CD4-positive, alpha-beta T cell treated with Interleukin-6 at 100 ng/mL for 8 hours (primary cell): ENCODE measurements at places on chromosomes 7 and 10.

GRCh38 chr10:77026148-77026547 is 611.5 kb downstream of the KCNMA1 start:
- DNase-seq: no peak

- DNase-seq: no peak
Measured at GRCh38 chr7:73906874-73907273, 45.9 kb downstream of the TMEM270 start.

- DNase-seq: no peak
Measured at GRCh38 chr7:74334030-74334429, 44.8 kb downstream of the CLIP2 start.

GRCh38 chr10:55870186-55870585 is 490.9 kb downstream of the ZWINT start:
- DNase-seq: no peak

DNA sequence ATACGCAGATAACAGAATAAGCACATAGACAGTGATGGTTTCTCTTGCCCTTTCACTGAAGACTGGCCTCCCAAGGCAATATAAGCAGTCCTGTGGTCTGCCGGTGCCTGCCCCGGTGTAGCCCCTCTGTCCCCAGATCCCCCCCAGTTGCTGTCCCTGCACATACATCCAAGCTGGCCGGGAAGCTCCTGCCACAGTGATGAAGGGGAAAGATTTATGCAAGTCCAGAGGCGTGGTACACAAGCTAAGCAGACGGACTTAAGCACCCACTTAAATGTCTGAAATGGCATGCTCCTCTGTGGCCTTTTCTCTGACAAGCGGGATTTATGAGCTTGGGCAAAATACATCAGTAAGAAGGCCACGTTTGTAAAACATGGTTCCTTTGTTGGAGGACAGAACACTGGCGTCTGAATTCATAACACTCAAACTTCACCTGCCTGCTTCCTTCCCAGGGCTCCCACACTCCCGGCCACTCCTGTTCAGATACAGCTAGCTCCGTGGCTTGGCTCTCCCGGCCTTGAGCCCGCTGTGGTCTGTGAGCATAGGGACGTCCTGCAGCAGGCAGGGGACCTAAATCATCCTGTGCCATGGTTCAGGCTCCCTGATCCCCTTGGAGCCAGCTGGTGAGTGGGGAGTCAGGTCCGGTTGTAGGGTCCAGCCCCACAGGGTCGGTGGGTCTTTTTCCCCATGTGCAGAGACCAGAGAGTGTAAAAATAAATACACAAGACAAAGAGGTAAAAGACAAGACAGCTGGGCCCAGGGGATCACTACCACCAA is 61.7 kb upstream of the PPP2R2D start:
- no peak for DNase-seq

DNA sequence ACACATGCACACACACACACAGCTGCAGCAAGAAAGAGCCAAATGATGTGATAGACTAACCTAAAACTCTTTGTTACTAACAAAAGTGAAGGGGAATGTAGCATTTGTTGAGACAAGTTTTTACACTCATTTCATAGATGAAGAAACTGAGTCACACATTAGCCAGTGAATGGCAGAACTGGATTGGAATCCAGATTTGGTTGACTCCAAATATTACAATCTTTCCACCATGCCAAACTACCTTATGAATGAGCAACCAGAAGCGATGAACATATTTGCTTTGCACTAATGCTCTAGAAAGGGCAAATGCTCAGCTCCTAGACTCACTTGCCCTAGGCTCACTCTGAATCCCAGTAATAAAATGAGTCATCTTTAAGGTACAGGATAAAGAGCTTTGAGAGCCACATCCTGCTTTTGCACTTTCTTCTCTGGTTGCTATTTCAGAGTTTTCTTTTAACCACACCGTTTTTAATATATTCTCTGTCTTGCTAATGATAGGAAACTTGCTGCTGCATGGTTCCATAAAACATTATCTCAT is 111.9 kb downstream of the GPAM start:
- no peak for DNase-seq

DNA sequence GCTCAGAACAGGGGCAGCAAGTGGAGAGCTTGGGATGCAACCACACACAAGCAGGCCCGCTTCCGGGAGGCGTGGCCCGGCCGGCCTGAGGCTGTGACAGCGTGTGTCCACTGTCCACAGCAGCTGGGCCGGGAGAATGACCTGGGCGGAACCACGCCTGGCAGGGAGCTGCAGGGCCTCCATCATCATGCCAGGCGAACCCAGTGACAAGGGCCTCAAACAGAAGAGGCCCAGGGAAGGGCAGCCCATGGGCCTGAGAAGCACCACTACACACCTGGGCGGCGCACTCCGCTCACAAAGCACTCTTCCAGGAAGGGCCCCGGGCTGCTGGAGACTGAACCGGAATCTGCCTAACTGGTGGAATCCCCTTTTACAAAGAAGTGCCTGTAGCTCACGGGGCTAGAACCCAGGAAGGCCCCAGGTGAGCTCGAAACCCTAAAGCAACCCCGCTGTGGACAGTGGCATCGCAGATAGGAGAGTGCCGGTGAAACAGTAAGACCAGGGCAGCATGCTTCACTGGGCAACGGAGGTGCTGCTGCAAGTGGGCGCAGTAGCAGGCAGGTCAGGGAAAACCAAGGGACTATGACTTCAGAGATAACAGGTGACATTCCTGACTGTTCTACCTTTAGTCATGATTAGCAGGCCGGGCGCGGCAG is 66.0 kb downstream of the MAD1L1 start:
- DNase-seq: no peak

- DNase-seq: peak; percentile 49
Measured at GRCh38 chr7:17234030-17234397, 64.4 kb upstream of the AHR start.

DNA sequence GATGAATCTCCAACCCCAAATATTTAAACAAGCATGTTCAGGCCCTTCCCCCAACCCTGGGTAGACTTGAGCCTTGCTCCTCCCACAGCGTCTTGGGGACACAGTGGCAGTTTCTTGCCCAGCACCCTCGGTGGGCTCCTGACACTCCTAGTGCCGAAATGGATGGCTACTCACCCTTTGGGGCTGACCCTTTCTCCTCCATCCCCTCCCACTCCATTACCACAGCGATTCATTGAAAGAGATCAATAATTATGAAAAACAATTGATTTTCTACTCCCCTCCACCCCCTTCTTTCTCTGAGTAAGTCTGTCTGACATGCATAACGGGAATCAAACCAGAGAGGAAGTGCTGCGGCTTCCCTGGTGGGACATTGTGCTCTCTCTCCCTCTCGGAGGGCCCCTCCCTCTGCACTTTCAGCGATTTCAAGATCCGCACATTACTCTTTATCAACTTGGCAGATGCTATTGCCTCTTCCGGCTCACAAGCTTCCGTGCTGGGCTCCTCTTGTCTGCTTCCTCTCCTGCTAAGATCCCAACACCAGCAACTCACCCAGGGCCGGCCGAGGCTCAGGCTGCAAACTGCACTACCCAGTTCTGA is 79.0 kb upstream of the PLXNA4 start:
- peak; percentile 70 for DNase-seq

- no peak for DNase-seq
Measured at GRCh38 chr7:3039787-3040186, 3.9 kb downstream of the CARD11 start.

GRCh38 chr10:16509996-16510395 is 11.7 kb downstream of the C1QL3 start:
- DNase-seq: no peak

DNA sequence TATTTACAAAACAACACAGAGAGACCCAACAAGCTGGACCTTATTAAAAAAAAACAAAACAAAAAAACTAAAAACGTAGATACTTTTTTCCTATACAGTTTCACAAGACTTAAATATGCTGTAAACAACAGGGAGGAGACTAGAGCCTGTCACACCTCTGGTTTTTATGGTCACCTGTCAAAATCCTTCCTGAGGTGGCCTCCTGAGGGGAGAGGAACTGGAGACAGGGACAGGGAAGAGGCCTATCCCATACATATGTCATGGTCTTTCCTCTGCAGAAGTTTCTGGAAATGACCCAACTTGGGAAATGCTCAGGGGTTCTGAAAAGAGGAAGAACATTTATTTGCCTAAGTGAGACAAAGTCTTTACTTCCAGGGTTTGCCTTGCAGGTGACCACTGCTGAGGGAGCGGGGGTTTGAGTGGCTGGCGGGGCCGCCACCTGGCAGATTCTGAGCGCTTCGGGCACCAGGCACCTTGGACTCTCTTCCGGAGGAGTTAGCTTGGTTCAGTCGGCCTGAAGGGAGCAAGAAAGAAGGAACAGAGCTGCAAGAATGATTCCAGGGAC is 18.3 kb downstream of the CPA1 start:
- DNase-seq: no peak

GRCh38 chr7:5691606-5692005 is 89.9 kb downstream of the RNF216 start:
- DNase-seq: no peak

GRCh38 chr10:118843647-118844265 is 89.0 kb upstream of the CACUL1 start:
- DNase-seq: no peak

DNA sequence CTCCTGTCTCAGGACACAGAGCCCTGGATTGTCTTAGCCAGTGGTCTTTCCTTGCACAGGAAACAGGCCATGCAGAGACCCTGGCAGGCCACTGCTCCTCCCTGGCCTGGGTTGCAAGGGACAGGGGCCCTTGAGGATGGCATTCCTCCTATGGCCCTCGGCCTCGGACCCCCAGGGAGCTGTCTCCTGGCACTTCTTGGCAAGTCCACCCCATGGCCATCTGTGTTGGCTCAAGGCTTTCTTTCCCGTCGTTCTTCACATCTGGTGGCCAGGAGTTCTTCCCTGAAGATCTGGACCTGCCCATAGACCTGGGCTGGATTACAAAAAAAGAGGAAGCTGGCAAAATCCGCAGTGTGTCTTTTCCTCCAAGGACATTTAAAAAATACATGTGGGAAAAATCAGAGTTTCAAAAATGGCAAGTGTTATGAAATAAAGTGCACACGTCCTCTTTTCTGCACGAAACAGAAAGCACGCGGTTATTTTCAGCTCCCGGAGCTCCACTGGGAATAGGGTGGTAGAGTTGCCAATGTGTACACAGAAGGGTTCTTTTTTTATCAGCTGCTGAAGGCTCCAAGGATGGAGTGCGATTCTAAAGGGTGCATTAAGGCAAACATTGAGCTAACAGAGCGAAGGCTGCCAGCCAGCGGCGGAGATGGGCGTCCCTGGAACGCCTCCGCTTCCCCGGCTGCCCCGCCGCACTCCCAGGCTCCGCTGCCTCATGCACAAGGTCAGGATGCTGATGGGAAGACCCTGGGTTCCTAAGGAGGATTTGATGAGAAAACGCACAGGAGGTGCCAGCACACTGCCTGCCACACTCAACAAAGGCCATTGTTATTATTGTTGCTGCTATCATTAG is 62.8 kb upstream of the FAM20C start:
- no peak for DNase-seq

GRCh38 chr7:85851571-85852193 is 664.8 kb upstream of the SEMA3D start:
- DNase-seq: no peak

- no peak for DNase-seq
Measured at GRCh38 chr10:77320971-77321471, 316.6 kb downstream of the KCNMA1 start.

DNA sequence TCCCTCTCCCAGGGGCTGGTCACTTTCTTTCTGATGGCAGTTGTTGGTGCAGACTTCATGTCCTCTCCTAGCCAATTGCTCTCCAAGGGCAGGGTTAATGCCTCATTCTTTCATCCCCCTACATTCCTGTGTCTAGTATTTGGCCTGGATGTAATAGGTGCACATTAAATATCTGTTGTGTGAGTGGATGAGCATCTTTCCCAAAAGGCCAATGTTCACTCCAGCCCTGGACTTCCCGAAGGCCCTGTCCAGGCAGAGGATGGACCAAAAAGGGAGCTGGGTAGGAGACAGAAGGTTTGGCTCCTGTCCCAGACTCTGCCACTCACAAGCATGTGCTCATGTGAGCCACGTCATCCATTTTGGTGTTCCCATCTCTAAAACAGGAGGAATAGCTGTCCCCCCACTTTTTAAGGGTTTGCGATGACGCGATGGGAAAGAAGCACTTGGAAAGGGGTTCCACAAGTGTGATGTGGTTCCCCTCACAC is 47.5 kb downstream of the RGS10 start:
- no peak for DNase-seq

DNA sequence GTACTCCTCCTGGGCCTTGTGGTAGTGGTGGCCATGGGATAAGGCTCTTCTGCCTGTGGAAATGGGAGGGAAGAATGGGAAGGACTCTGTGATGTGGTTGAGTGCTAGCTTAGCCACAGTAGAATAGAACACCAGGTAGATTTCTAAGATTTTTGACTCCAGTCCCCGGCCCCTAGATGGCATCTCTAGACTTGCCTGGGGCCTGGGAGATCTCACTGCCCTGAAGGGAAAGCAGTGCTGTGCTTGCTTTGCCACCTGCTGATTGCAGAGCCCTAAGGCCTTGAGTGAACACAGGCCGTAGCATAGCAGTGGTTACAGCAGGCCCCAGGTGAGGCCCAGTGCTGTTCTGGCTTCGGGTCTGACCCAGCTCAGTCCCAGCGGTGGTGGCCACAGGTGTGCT is 252.0 kb downstream of the TCF7L2 start:
- DNase-seq: no peak

DNA sequence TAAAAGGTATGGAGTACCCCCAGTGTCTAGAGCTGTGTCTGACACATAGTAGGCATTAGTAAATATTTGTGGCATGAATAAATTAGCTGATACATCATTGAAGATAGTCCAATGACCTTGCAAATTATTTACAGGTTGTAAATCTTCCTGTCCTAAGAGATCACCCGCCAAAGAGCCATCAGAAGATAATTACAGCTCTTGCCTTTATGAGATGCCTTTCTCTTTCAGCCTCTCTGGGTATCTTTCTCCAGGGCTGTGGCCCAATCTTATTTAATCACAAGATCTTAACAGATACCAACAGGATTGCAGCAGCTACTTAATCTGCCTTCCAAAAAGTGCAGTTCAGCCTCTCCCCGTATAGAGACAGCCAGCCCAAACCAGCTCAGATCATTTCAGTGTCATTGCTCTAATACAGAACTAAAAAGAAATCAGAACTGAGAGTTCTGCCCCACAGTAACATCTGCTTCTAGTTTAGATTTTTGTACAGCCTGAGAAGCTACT is 41.5 kb downstream of the MYOF start:
- DNase-seq: no peak

GRCh38 chr7:139495580-139496125 is 12.2 kb upstream of the KLRG2 start:
- no peak for DNase-seq

DNA sequence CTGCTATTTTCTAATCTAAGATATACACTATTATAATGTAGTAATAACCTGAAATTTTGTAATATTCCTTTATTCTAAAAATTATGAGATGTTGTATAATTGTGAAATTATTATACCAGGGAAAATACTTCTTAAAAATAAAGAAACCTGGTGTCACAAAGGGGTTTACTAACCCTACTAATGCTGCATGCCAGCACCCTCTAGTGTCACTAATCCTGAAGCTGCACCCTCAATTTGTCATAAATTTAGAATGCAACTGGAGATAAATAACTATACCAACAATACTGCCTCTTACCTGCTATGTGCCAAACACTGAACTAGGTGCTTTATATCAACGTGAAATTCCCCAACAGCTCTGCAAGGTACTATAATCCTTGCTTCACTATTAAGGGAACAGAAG is 30.8 kb downstream of the TM9SF3 start:
- DNase-seq: no peak

GRCh38 chr7:140082770-140083169 is 20.0 kb upstream of the PARP12 start:
- no peak for DNase-seq

GRCh38 chr10:28686835-28687682 is 9.7 kb downstream of the BAMBI start:
- no peak for DNase-seq
